Immature natural killer cell (primary cell): ENCODE measurements at places on chromosomes 2 and 18. TPM values are rescaled to one million over a fixed set of nuclear protein-coding genes. Genes with fewer than 3 reads are reported as not detected.

SLC8A1 gene
- polyA plus RNA-seq, result 0.34 TPM

DNA sequence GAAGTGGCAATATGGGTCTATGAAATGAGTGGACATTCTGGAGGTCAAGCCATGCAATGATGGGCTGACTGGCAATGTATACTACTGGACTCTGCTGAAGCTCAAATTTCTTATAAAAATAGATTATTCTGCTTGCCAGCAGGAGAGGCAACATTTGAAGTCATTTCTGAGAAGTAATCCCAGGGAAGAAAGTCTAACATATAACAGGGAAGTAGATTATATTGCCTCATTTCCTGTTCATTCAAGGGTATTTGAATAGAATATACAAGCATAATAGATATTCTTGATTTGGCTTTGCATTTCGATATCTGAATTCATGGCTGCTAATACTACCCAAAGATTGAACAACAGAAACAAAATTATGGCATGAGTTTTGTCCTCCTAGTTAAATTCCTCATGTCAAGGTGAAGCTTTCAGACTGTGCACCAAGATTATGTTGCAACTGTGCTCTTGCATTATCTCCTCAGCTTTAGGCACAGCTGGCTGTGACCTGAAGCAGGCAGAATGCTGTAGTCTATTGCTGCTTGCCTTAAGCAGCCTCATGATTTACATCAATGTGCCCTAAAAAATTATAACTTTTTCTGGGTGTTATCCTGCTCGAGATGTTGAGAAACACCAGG is 13.3 kb upstream of the TMX3 start:
- H3K36me3 ChIP-seq, result peaks cover 4% of the 10 kb centered on the region
- H3K4me3 ChIP-seq, result no peak overlapping the region
- no peaks in the 10 kb centered on the region for H3K27me3 ChIP-seq
- H3K4me1 ChIP-seq, result peaks cover 4% of the 10 kb centered on the region
- no peak for DNase-seq

DNA sequence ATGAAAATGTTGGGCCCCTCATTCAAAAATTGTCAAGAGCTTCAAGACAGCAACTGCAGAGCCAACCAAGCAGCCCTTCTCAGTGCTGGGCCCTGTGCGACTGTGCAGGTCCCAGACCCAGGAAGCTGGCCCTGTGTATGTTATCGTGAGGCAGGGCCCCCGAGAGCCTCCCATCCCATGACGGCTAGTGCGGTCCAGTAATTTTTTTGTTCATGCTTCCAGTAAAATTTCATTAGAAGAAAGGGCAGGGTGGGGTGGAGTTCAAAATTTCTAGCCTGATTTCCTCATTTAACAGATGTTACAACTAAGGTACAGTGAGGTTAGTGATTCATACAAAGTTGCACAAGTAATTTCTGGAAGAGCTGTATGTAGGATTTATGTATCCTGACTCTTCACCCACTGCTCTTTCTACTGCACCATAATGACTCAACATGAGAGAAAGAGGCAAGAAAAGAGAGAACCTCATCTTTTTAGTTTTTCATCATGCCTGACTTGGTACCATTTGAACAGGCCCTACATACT is 105.5 kb downstream of the ZEB2 start:
- H3K27ac ChIP-seq, result peak overlapping the region; percentile 78
- H3K4me3 ChIP-seq, result peak overlapping the region; percentile 22
- DNase-seq, result no peak
- no peaks in the 10 kb centered on the region for H3K27me3 ChIP-seq

GRCh38 chr2:107684421-107684820 is 142.3 kb upstream of the RGPD4 start:
- H3K4me1 ChIP-seq, result no peaks in the 10 kb centered on the region
- no peak for DNase-seq
- H3K27ac ChIP-seq, result no peak overlapping the region
- no peaks in the 10 kb centered on the region for H3K36me3 ChIP-seq

DNA sequence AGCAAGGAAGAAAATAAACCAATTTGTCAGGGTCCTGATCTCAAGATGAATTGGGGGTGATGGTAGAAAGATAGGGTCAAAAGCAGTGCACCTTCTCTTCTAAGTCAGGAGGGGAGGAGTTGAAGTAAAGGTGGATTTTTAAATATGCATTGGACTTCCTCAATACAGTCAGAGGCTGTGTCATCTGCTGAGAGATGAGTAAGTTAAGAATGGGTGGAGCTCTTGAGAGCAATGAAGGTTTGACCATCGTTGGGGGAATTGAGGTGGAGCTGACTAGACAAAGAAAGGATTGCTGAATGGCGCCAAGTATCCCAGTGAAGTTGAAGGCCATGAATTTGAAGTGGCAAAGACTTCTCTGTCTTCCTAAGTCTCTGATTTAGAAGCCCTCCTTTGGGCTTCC is 18.4 kb upstream of the CPO start:
- H3K4me3 ChIP-seq, result no peak overlapping the region
- H3K27ac ChIP-seq, result no peak overlapping the region
- no peaks in the 10 kb centered on the region for H3K36me3 ChIP-seq
- H3K27me3 ChIP-seq, result no peaks in the 10 kb centered on the region
- DNase-seq, result no peak
- no peaks in the 10 kb centered on the region for H3K4me1 ChIP-seq
